Upper lobe of right lung (tissue), 1 donor: ENCODE measurements at places on chromosomes 16 and 17. TPM values are rescaled to one million over a fixed set of nuclear protein-coding genes. Genes with fewer than 3 reads are reported as not detected.

GRCh38 chr16:74725651-74726455 is 25.2 kb upstream of the MLKL start:
- DNase-seq = no peak

DNA sequence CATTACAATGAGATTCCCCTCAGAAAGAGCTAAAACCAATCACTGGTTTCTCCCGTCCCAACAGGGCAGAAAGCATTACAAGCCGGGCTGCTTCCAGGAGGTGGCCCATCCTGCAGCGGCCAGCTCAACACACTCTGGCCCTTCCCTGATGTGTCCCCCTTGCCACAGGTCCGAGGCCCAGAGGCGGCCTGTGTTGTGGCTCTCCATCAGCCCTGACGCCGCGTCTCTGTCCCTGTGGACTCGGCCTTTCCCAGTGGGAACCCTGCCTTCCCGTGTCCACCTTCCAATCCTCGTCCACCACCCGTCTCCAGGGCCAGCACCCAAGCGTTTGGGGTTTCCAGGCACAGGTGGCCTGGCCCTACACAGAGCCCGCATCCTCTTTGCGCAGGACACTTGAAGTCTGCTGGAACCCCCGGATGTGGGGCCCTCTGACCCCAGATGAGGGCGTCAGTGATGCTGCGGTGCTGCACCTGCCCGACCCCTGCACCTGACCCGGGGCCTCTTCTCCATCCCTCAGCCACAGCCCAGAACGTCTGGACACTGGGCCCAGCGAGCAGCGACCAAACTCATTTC is 21.1 kb downstream of the RAB40B start:
- DNase-seq = no peak

GRCh38 chr17:72514891-72515290 is 394.1 kb downstream of the SOX9 start:
- no peak for DNase-seq

DNA sequence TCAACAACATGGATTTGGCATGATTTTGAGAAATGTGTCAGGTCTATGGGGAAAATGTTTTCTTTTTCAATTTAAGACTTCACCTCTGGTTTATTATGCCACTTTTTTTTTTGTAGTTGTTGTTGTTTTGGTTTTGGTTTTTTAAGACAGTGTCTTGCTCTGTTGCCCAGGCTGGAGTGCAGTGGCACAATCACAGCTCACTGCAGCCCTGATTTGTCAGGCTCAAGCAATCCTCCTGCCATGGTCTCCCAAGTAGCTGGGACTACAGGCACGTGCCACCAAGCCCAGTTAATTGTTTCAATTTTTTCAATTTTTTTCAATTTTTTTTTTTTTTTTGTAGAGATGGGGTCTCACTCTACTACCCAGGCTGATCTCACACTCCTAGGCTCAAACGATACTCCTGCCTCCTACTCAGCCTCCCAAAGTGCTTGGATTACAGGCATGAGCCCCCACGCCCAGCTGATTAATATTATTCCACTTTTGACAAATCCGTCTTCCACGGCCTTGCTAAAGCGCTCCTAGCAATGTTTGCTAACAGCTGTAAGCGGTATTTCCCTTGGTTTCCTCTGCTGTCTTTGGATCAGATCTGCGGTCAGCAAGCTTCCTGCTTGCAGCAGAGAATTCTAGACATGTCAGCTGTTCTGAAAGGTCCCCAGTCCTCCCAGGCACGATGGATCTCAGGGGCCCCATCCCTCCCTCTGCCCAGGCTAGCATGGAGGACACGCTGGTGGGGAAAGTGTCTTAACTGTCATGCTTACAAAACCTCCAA is 7.0 kb upstream of the MILR1 start:
- DNase-seq = no peak

GRCh38 chr16:17294856-17295255 is 175.9 kb downstream of the XYLT1 start:
- no peak for DNase-seq

- DNase-seq = no peak
These were observed 41.6 kb upstream of the GSE1 start for GRCh38 chr16:85571563-85571812.

DNA sequence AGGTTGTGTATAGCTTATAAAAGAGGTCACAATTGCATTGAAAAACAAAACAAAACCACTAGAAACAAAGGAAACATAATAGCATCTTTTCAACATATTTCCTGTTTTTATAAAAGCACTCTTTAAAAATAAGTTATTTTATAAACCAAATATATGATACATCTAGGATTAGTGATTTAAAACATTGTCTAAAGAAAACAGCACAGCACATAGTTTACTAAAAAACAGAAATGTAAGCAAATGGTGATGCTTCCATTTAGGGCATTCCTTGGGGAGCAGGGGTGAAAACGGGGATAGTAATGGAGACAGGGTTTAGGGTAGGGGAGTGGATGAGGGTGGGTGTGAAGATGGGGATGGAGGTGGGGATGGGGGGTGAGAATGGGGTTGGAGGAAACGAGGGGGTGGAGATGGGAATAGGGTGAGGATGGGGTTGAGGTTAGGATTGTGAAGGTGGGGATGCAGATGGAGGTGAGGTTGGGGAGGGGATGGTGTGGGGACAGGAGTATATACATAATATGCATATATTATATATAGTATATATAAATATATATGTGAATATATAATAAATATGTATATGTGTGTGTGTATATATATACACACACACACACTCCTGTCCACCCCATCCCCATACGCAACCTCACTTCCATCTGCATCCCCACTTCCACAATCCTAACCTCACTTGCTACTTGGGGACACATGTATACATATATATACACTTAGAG is 1519.5 kb downstream of the CDH11 start:
- no peak for DNase-seq

GRCh38 chr17:17683710-17684365 is 2.6 kb downstream of the RAI1 start:
- no peak for DNase-seq

- DNase-seq = no peak
These were observed 166.9 kb downstream of the C16orf95 start for GRCh38 chr16:87150262-87150661.

DNA sequence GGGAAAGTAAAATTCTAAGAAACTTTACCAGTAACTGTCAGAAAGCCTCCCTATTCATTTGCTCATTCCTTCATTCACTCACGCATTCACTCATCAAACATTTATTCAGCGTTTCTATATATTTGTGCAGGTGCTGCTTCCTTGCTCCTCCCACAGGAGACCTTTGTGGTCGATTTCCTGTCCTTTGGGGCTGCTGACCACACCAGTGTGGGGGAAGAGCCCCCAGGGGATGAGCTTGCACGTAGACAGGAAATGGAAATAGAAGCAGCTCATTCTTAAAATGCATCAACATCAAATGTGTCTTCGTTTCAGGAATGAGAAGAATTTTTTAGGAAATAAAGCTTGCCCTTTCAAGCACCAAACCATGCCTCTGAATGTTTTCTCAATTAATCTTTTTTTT is 9.6 kb downstream of the PIK3R6 start:
- no peak for DNase-seq

- no peak for DNase-seq
These were observed 149.1 kb upstream of the CHMP6 start for GRCh38 chr17:80842456-80843013.

DNA sequence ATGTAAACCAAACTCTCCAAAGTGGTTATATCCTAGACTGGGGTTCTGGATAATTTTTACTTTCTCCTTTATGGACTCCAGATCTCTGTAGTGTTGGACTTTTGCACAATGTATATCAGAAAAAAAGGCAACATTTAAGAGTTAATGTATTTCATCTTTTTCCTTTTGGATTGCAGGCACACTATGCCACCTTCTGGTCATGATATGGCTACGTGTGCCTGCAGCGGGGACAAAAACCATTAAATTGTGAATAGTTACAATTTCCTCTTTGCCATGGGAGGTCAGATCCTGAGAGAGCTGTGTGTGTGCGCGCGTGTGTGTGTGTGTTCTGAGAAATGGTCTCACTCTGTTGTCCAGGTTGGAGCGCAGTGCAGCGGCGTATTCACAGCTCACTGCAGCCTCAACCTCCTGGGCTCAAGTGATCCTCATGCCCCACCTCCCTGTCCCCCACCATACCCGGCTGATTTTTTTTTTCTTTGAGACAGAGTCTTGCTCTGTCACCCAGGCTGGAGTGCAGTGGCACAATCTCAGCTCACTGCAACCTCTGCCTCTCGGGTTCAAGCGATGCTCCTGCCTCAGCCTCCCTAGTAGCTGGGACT is 4.3 kb upstream of the SGF29 start:
- no peak for DNase-seq

- no peak for DNase-seq
These were observed 30.8 kb downstream of the OTOA start for GRCh38 chr16:21694609-21695008.

- no peak for DNase-seq
These were observed 15.3 kb downstream of the CCL11 start for GRCh38 chr17:34300652-34301370.

GRCh38 chr16:87323727-87324410 is 6.7 kb upstream of the C16orf95 start:
- no peak for DNase-seq

- DNase-seq = no peak
These were observed 2.5 kb downstream of the TLCD3B start for GRCh38 chr16:30028438-30029076.

DNA sequence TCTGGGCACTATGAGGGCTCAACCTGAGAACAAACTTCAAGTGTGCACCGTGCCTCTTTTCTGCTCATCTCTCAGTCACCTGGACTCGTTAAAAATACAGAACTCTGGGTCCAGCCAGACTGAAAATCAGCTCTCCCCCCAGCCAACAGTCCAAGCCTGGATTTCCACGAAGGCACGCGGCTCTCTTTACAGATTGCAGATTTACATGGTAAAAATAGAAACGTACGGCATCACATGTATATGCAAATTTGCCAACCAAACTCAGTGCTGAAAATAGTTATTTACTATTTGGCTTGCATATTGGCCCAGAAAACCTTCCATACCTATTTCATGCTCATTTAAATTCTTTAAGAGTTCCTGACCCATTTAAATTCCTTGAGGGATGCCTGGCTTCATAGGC is 315.8 kb downstream of the MAF start:
- no peak for DNase-seq

- no peak for DNase-seq
These were observed 160.4 kb downstream of the ABCC12 start for GRCh38 chr16:47995354-47995753.

GRCh38 chr16:87141402-87141801 is 175.8 kb downstream of the C16orf95 start:
- no peak for DNase-seq

DNA sequence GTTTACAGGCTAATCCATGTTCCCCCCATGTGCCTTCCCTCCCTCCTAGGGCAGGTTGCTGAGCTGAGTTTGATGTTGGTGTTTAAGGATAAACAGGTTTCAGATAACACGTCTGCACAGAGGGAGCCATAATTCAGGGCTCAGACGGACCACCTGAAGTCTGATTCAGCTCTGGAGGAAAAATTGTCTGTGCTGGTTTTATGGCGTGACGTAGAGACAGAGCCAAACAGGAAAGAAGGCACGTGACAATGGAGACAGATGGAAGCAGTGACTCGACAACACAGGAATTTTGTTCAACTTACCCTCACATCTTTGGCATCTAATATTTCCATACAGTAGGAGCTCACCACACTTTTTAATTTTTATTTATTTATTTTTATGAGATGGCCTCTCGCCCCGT is 10.7 kb upstream of the USP10 start:
- no peak for DNase-seq

DNA sequence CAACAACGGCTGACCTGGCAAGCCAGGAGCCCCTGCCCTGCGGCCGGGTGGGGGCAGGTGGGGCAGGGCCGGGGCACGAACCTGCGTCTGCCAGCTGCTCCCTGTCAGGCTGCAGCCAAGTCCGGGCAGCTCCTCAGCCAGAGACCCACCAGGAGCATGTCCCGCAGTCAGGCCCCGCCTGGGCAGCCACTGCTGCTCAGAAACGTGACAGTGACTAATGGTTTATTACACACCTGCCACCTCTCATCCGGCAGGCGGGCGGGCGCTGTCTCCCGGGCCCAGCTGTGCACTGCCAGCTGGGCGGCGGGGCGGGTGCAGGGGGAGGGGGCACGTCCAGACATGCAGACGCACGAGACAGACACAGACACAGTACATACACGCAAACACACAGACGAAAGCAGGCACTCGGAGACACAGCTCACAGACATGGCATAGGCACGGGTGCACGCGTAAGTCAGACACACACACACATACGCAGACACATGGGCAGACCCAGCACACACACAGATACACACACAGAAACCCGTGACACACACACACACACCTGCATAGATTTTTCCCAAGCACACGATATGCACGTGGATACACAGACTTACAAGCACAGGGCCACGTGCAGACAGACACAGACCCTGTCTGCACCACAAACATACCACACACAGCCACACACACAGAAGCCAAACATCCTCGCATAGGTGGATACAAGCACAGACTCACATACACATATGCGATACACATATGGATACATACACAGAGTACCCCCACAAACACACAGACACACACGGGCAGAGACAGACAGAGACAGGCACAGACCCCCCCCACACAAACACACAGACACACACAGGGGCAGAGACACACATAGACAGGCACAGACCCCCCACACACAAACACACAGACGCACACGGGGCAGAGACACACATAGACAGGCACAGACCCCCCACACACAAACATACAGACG is 248.3 kb upstream of the CIBAR2 start:
- peak; percentile 79 for DNase-seq

DNA sequence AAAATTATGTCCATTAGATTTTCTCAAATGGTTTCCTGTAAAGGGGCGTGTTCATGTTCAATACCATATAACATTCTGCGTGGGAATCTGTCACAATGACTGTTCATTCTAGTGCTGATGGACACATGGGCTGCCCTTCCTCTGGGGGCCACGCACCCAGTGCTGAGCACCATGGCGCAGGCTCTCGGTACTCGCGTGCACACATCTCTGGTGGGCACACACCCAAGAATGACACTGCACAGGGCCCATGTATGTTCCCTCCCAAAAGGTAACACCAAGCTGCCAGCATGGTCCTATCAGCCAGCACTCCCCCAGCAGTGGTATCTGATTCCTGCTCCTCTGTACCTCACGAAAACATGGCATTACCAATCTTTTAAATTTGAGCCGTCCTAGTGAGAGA is 13.7 kb downstream of the B9D1 start:
- DNase-seq = peak; percentile 6

CNGB1 gene
- total RNA-seq = not detected

PSMD3 gene
- total RNA-seq = 73.6 TPM

NTN1 gene
- 4.1 TPM for total RNA-seq

SPATA32 gene
- total RNA-seq = not detected

ACLY gene
- total RNA-seq = 112 TPM

COL1A1 gene
- total RNA-seq = 154 TPM

KIF18B gene
- 0.32 TPM for total RNA-seq

PGAP6 gene
- total RNA-seq = 65.2 TPM

RPA1 gene
- 56.7 TPM for total RNA-seq

CYGB gene
- total RNA-seq = 34.3 TPM

TAOK2 gene
- 75.4 TPM for total RNA-seq

SLC9A5 gene
- total RNA-seq = 2.4 TPM

EVPL gene
- 46.8 TPM for total RNA-seq

TERB1 gene
- 0.26 TPM for total RNA-seq

TP53TG3F gene
- not detected for total RNA-seq

RNF112 gene
- 1.6 TPM for total RNA-seq

FLYWCH1 gene
- 41.3 TPM for total RNA-seq
